Endodermal cell (in vitro differentiated cells): ENCODE measurements at places on chromosomes 16 and 17.

DNA sequence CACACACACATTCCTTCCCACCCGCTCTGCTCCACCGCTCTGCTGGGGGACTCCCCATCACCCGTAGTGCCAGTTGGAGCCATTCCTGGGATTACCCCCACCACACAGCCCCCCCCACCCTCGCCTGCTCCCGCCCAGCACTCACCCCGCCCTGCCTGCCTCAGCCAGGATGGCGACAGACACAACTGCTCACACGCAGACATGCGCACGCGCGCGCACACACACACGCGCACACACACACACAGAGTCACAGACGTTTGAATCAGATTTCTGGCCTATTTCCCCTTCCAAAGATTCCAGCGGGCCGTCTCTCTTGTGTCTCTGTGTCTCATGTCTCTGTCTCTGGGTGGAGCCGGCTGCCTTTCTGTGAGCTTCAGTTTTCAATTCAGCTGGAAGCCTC lies 4.4 kb downstream of the CACNA1G start:
- DNase-seq: no peak

DNA sequence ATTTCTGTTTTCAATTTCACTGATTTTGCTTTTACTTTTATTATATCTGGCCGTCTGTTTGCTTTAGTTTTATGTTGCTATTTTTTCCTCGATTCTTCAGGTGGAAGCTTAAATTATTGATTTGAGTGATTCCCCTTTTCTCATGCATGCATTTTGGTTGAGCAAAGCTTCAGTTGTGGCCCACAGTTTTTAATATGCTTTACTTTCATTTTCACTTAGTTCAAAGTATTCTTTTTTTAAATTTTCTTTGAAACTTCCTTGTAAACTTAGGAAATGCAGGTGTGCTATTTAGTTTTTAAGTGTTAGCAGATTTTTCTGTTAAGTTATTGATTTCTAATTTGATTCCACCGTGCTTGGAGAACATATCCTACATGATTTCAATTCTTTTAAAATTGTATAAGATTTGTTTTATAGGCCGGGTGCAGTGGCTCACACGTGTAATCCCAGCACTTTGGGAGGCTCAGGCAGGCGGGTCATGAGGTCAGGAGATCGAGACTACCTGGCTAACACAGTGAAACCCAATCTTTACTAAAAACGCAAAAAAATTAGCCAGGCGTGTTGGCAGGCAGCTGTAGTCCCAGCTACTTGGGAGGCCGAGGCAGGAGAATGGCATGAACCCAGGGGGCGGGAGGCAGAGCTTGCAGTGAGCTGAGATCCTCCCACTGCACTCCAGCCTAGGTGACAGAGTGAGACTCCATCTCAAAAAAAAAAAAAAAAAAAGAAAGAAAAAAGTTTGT lies 531.2 kb downstream of the KIF2B start:
- no peak for DNase-seq

GRCh38 chr17:79925242-79925957 lies 86.2 kb upstream of the CBX4 start:
- peak; percentile 78 for DNase-seq

GRCh38 chr17:77271411-77271810 lies 130.6 kb downstream of the SEC14L1 start:
- no peak for DNase-seq

DNA sequence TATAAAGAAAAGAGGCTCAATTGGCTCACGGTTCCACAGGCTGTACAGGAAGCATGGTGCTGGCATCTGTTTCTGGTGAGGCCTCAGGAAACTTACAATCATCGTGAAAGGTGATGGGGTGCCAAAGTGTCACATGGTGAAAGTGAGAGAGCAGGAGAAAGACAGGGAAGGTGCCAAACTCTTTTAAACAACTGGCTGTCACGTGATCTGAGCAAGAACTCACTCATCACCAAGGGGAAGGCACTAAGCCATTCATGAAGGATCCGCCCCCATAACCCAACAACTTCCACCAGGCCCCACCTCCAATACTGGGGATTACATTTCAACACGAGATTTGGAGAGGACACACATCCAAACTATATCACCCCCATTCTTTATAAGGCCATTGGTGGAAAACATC lies 28.4 kb upstream of the HS3ST2 start:
- no peak for DNase-seq

- no peak for DNase-seq
These were observed 470.5 kb upstream of the SALL1 start for GRCh38 chr16:51621610-51622009.

DNA sequence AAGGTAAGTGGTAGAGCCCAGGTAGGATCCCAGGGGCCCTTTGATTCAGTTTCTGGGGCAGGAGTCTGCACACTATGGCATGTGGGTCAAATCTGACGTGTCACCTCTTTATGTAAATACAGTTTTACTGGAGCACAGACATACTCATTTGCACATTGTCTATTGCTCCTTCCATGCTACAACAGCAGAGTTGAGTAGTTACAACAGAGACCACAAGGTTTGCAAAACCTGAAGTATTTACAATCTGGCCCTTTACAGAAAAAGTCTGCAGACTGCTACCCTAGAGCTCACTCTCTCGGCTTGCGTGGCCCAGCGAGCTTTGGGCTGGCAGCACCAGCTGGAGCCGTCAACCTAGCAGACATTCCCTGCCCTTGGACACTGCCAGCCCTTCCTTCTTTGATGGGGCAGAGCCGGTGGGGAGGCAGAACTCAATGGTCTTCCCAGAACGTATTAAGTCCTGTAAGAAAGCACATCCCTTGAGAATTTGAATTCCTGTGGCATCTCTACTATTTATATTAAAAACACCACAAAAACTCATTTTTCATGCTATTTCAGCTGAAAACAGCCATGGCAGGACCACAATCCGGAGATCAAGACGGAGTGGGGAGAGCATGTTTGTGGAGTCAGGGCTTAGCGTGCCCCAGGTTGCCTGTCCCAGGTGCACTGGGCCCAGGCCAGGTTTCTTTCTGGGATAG lies 133.1 kb upstream of the NUDT7 start:
- DNase-seq: no peak

GRCh38 chr17:45346216-45347015 lies 29.6 kb upstream of the MAP3K14 start:
- DNase-seq: no peak

DNA sequence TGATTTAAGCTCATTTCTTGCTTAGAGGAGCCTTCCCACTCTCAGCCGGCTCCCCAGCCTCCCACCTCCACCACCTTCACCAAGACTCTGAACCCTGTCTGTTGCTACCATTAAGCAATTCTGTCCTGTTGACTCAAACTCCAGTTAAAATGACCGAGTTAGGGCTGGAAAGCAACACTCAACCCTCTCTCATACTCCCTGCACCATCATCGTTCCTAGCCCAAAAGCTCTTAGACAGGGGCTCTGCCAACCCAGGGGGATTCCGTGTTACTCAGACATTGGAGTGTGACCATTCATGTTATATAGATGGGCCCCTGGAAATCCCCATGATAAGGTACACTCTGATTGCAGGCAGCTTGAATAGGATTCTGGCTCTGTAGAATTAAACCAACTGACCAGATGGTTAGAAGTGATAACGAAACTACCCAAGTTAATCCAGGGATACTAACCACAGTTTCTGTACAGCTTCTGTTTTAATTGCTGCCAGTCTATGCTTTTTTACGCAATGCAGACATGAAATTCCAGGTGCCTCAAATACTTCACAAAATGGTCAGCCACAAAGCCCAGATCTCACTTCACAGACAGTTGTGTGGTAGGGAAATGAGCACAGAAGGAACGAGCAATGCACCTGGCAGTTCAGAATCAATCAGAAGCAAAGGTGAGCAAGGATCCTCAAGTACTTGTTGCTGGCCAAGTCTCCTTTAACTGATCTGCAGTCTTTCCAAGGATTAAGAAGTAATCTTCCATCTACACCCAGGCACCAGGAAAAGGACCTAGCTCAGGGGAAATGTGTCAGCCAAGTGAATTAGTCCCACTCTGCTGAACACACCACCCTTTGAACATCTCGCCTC lies 2.1 kb downstream of the SSTR2 start:
- DNase-seq: no peak

DNA sequence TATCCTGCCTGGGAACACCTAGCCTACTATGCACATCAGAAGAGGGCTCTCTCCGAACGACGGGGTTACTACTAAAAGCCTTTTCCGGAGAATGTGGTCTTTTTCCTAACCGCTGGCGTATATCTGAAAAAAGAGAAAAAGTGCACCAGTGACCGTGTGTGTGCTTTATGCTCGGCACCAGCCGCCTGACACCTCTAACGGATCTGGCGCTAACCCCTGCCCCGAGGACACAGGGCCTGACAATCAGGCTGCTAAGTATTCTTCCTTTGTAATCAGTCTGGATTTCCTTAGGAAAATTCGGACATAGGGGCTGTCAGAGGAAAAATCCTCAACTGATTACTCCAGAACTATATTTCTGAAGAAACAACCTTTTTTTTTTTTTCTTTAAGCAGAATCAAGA lies 13.4 kb upstream of the ITGAE start:
- no peak for DNase-seq

DNA sequence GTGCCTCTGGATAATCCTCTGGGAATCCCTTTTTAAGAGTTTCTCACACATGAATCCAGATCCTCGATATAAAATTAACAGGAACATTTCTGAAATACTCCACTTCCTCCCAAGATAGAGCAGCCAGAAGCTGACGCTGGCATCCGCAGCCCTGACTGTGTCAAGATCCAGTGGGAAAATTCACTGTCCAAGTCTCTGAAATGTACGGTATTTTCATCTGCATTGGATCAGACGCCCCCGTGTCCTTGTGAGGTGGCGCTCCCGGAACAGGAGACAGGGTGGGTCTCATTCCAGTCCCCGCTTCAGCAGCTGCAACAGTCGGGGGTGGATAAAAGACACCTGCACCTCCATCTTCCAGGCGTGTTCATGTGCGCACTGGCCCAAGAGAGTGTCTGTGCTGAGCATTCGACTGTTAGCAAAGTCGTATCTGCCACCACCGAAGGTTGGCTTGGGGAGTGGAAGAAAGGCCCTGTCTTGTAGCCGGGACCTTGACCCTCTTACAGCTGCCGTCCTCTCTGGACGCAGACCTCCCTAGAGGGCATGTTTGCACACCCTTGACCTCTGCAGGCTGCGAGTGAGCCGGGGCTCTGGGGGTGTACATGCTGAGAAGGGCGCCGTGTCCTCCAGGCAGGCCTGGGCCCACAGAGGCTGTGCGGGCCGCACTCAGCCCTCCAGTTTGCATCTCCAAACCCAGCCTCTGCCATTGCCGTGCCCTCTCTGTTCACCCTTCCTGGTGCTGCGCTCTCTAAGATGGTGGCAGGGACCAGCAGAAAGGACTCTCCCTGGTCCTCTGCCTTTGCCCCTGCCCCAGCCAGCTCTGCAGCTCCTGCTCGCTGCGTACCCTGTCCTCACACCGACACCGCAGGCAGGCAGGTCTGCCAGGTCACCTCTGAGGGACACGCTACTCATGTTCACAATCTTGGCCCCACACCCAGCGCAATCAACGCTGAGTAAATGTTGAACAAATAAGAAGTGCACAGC lies 72.0 kb upstream of the CHMP6 start:
- no peak for DNase-seq

GRCh38 chr17:9020824-9021157 lies 519 bp upstream of the NTN1 start:
- no peak for DNase-seq

GRCh38 chr17:45905814-45906213 lies 11.5 kb downstream of the MAPT start:
- DNase-seq: no peak

GRCh38 chr17:48308581-48308980 lies 121.4 kb downstream of the SKAP1 start:
- no peak for DNase-seq

DNA sequence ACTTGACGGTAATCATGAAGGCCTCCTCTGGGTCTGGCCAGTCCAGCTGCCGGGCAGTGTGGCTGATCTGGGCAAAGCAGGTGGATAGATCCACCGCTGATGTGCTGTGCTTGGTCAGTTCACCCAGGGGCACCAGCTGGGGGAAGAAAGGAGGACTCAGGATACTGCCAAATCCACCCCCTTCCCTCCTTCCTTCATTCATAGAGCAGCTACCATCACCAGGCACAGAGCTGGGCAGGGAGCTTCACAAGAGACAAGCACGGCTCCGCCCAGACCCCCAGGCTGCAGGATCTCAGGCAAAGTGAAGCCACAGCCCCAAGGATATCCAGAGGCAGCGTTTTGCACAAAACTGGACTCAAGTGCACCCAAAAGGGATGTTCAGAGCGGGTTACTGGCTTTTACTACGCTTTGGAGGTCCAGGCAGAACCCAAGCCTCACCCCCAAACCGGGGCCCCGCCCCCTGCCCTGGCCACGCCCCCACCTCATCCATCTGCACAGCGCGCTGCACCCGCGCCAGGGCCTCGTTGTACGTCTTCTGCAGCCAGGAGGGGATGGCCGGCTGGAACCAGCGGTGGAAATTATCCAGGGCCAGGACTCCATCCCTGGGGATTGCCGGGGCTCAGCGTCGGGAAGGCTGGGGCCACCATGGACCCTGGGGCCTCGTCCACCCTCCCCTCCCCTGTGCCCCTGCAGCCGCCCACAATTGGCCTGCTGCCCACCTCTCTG lies 9.1 kb downstream of the UNC13D start:
- no peak for DNase-seq

- DNase-seq: no peak
These were observed 62.3 kb downstream of the VPS53 start for GRCh38 chr17:652314-652713.

- DNase-seq: no peak
These were observed 47.7 kb downstream of the GNA13 start for GRCh38 chr17:65008882-65009281.
